Stimulated activated CD8-positive, alpha-beta memory T cell treated with anti-CD3 and anti-CD28 coated beads, Interleukin-4, amount 100 ng/mL, for 1 hour (primary cell): ENCODE measurements at places on chromosomes 4 and X.

- no peak for DNase-seq
Measured at GRCh38 chrX:106670631-106671030, 55.9 kb upstream of the RNF128 start.

DNA sequence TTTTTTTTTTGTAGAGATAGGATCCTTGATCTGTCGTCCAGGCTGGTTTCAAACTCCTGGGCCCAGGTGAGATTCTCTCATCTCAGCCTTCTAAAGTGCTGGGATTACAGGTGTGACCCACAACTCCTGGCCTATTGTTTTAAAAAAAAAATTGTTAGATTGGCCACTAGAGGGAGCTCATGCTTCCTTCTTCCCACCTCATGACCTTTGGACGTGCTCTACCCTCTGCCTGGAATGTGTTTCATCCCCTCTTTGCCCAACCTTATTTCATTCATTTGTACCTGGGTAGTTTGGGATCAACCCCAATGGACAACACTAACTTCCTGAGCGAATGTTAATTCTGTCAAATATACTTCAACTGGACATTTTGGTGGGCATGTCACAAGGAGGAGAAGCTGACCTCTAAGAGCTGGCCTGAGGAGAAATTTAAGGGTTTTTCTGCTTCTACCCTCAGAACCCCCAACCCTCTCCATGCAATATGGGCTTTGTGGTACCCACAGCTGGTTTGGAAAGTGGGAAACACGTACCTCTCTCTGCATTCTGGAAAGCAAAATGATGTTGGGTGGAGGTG lies 6.4 kb downstream of the PPEF2 start:
- DNase-seq = no peak

DNA sequence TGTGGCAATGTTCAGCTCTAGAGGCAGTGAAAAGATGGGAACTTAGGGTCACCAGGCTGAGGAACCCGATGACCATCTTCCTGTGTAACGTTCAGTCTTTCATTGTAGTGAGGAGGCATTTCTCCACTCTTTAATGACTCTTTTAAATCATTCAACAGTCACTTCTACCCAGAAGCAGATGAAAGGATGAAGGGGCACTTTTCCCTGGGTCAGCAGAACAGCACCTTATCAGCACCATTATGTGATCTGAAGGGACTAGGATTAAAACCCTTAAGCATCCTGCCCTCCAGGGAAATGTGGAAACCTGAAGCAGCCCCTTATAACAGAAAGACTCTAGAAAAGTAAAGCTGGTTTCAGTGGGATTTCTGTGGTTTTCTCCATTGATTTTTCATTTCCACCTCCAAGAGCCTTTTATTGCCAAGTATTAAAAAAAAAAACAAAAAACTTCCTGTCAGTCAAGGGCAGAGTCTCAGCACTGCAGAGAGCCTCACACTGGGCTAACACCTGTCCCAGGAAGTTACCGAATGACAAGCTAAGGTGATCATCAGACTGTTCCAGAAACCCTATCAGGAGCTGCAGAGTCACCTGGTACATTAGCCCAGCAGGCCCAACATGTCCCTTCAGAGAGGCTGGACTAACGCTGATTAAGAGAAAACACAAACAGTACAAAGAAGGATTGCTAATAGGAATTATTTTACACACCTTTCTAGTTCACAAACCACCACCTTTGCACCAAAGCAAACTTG lies 185.9 kb downstream of the SHROOM3 start:
- DNase-seq = no peak

GRCh38 chrX:138745196-138745595 lies 33.7 kb upstream of the FGF13 start:
- DNase-seq = no peak

DNA sequence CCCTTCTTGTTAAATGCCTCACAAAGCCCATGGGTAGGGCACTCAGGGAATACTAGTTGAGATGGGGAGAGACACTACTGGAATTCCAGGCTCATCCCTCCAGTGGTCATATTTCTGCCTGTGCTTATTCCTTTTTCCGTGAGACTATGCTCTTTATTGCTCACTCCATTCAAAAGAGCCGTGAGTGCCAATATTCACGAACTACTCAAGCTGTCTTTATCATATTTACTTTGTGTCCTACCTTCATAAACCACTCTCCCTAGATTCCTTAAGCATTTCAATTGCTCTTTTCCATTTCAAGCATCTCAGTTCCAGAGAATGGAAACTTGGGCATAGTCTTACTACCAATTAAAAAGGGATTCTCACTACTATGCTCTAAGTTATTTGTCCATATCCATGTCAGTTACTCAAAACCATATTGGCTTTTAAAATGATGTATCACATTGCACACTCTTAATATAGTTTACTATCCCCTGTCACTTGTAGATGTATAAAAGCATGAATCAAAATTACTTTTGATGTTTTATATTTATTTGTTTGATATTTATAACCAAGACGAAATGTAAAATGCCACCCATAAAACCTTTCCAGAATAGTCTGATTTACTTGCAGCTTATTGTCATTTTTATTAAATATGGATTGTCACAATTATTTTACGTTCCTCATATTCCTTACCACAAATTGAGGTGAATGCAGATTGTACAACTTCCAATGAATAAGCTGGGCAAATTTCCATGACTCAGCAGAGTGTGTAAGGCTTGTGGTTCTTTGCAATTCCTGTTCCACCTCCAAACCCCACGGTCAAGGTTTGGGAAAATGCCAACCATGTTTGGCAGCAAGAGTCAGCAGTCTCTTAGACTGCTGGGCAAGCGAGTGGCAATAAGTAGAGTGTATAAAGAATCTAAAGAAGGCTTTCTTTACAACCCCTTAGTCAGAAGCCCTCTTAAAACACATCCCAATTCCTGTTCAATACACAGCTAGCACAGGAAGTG lies 24.4 kb downstream of the ENOX2 start:
- no peak for DNase-seq

GRCh38 chr4:6939761-6940743 lies 30.4 kb downstream of the TBC1D14 start:
- DNase-seq = no peak

DNA sequence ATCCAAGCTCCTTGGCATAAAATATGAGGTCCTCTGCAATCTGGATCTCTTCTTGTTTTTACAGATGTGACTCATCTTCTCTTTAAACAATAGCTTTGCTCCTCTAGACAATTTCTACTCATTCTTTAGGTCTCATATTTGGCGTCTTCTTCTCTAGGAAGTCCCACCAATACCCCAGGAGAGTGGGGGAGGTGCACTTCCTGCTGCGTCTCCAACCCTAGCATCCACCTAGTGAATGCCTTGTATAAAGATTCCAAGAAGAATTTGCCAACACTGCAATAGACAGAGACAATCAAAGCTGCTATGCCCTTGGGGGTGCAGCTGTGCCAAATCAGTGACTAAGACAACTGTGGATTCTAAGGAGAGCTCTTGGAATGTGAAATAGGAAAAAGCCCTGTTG lies 45.7 kb upstream of the SLC10A7 start:
- no peak for DNase-seq

GRCh38 chrX:18970465-18970864 lies 13.4 kb downstream of the PHKA2 start:
- DNase-seq = no peak

- DNase-seq = no peak
Measured at GRCh38 chr4:73450398-73451004, 14.5 kb downstream of the AFP start.

GRCh38 chrX:117645639-117646038 lies 471.0 kb downstream of the KLHL13 start:
- no peak for DNase-seq

DNA sequence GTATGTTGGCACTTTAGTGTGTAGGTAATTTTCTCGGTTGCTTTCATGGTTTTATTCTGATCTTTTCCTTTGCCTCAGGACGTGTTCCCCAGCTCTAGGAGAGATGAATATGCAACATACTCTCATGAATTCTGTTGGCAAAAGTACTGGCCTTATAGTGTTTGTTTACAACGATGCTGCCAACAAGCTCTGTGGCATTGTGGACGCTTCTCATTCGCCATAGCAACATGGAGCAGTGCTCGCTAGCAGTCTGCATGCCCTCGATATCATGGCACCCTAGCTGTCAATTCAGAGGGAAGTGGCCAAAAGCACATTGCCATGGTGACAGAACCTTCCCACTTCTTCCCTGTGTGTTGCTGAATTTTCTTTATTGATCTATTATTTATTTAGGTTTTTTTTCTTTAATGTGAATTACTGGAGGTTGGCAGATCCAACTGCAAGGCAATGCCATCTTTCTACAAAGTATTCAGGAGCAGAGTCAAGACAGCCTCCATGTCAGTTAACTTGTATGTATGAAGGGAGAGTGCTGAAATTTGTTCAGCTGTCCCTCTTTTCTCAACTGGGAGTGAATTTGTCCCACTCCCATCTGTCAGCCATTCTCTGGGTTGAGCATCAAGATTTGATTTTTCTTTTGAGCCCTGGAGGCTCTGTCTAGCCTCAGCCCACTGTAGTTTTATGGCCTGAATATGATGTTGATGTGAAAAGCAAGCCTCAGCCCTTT lies 224.9 kb upstream of the VCX3A start:
- DNase-seq = no peak

DNA sequence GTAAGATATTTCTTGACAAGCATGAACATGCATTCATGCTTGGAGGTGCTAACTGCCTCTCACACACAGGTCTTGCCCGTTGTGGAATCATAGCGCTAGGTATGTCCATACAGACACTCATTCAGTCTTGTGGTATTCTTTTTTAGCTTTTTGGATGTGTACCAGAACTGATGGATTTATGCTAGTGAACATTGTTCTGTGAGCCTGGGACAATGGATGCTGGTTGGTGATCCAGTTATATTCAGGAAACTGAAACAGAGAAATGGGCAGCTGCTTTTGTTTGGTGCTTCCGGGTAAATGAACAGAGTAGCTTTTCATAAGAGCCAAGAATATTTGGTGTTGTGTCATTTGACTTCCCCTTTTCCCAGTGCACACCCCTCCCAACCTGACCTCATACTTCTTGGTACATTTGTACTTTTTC lies 78.9 kb upstream of the SLC4A4 start:
- no peak for DNase-seq

DNA sequence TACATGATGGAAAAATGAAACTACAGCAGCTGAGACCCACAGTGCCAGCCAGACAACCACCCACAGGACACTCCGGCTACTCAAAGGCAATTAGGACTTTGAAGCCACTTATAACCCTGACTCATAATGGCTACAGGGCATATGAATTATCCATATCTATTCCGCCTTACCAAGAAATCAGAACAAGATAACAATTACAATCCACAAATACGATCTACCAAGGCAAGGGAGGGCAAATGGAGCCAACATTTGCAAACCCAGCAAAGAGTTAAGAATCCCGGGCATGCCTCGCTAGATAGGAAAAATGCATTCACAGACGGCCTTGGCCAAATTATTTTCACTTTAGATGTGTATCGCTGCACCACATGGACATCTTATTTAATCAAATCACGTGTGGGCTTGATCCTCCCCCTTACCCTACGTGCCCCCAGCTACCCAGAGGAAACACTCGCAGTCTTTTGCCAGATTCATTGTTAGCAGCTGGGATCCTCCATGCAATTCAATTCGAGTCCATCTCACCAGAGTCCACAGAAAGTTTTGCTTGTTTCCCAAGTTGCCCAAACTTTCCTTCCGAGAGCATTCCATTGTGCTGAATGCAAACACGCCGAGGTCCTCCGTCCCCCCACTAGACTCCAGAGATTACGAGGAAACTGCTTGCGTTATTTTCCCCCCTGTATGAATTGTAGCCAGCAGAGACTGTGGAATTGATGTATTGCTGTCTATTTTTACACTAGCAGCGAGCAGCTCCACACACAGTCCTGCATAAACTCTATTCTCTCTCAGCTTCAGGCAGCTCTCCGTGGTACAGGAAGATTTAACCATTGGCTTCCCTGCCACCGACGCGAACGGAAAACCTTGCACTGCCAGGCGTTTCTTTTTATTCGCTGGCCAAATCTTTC lies 1.2 kb downstream of the PPARGC1A start:
- DNase-seq = no peak

- DNase-seq = no peak
Measured at GRCh38 chr4:110292994-110293744, 94.8 kb upstream of the ELOVL6 start.

GRCh38 chr4:8250227-8250626 lies 19.3 kb upstream of the HTRA3 start:
- DNase-seq = no peak

- no peak for DNase-seq
Measured at GRCh38 chrX:22345884-22346283, 73.2 kb downstream of the CBLL2 start.

DNA sequence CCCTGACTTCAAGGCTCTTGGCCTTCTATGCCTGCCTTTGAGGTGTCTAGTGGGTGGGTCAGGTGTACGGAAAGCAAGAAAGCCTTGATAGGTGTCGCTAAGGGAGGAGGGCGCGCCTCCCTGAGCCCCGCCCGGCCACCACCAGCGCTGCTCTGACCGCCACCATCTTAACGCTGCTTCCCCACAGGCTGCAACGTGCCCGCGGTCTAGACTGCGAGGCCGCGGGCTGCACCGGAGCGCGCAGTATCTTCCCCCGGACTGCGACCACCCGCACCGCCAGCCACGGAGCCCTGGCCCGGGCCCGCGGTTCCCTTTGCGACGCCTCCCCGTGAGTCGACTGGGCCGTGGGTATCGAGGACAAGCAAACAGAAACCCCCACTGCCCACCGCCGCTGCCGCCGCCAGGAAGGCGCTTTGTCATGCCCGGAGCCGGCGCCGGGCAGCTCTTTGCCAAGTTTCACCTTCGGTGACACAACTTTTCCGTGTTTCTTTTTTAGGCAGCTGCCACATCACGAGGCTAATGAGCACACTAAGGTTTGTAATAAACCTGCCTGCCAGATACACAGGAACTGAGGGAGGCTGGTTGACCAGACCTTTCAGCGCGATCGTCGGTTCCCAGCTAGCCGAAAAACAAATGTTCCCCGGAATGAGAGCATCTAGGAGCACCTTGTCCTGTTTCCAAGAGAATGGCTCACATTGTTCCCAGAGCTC lies 335.8 kb upstream of the F9 start:
- no peak for DNase-seq

DNA sequence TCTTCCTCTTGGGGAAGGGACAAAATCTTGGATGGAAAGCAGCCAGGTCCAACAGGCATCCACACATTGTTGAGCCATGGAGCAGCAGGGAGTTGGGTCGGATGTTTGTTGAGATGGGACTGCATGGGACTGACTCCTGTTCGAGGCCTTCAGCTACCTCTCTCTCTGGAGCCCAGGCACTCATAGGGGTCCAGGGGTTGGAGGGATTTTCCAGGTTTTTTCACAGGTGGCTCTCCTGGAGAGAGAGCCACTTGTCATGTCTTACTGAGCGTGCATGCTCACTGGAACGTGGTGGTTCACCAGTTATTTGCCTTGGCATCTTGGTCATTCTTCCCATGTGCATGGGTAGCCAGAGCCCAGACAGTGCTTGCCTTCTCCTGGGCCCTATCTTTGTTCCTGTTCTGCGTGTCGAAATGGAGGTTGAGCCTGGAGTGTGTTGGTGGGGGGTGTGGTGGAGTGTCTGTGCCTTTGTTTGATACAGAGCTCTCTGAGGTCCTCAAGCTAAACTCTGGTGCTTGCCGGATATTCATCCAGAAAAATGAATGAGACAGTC lies 60.6 kb downstream of the NBDY start:
- DNase-seq = no peak

DNA sequence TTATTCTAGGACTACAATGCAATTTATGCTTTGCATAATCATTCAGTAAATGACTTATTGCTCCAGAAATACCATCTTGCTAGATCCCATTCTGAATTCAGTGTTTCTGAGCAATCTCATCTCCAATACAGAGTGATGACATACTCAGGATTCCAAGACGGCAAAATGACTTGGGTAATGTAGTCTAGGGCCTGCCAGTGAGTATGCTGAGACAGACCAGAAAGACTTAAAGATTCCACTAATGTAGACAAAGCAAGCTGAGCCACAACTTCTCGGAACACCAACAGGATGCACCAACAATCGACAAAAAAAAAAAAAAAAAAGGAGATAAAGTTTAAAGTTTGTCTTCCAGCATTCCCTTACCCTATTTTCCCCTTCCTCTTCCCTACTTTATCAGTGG lies 919 bp upstream of the SEC24B start:
- DNase-seq = no peak
